ENCODE measurements at places on chromosomes 11 and 22. TPM values are rescaled to one million over a fixed set of nuclear protein-coding genes. Genes with fewer than 3 reads are reported as not detected.

- DNase-seq: no peak
Observed at GRCh38 chr11:16572945-16573344, 165.5 kb upstream of the C11orf58 start.

- no peak for DNase-seq
Observed at GRCh38 chr22:21100149-21101032, 54.6 kb downstream of the LRRC74B start.

DNA sequence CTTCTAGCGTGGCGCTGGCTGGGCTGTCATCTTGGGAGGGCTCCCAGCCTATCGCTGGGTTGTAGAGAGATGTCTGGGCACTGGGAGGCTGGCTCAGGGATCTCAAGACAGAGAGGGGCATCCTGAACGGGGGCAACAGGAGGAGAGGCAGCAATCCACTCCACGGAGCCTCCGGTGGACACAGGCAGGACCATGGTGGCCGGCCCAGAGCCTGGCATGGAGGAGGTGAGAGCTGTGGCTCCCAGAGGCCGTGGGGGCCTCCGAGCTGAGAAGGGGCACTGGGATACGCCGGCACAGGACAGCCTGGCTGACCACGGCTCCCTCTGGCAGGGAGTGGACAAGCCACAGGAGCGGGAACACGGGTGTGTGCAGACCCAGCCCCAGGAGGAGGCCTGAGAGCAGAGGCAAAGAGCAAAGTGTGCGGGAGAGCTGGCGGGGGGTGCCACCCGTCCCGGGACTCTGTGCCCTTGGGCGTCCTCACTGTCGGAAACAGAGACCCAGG is 9.1 kb downstream of the MRGPRF start:
- no peak for DNase-seq

GRCh38 chr22:43996170-43996980 is 27.7 kb upstream of the PARVB start:
- peak; percentile 19 for DNase-seq

GRCh38 chr22:36358533-36359469 is 29.0 kb downstream of the MYH9 start:
- peak; percentile 89 for DNase-seq

DNA sequence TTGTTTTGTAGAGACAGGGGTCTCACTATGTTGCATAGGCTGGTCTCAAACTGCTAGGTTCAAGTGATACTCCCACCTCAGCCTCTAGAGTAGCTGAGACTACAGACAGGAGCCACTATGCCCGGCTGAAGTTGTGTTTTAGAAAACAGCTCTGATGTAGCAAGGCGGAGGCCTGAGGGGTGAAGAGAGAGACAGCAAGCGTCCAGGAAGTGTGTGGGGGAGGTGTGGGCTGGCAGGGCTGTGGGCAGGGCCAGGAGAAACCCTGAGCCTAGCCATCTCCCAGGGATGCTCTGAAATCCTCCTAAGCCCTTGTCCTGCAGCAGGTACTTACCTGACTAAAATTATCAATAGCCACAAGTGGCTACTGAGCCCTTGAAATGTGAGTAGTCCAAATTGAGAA is 16.1 kb upstream of the RPS3 start:
- DNase-seq: no peak

DNA sequence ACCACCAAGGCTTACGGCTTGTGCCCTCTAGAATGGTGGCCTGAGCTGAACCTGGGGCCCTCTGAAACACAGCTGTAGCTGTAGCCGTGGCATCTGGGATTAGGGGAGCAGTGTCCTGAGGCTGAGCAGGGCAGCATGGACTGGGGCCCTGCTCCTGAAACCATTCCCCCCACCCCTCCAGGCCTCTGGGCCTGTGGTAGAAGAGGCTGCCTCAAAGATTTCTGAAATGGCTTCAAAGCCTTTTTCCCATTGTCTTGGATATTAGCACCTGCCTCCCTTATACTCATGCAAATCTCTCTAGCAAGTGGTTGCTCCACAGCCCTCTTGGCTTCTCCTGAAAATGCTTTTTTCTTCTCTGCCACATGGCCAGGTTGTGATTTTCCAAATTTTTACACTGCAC is 106.9 kb downstream of the CTNND1 start:
- no peak for DNase-seq

DNA sequence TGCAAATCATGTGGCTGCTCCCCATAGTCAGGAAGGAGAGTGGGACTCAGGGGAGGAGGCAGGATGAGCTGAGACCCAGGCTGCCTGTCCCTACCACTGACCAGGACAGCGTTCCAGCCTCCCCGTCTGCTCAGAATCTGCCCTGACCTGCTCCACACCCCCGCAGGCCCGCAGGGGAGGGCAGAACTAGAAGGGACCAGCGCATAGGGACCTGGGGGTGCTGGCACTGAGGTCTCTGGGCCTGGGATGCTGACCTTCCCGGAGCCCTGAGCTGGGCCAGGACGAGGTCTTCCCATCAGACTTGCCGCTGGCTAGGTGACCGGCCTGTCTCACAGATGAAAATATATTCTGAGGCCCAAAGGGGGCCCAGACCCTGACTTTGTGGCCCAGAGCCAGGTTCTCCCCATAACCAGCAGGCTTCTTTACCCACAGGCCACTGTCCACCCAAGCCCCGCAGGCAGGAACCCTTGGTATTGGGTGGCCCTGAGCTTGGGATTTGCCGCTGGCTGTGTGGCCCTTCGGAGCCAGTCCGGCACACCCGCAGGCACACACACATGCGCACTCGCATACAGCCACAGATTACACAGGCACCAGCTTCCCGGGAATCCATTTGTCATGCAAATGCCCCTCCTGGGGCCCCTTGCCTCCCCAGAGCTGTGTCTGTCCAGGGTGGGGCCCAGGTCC is 13.8 kb upstream of the PIM3 start:
- no peak for DNase-seq

GRCh38 chr22:35135165-35135564 is 69.2 kb downstream of the ISX start:
- DNase-seq: no peak

DNA sequence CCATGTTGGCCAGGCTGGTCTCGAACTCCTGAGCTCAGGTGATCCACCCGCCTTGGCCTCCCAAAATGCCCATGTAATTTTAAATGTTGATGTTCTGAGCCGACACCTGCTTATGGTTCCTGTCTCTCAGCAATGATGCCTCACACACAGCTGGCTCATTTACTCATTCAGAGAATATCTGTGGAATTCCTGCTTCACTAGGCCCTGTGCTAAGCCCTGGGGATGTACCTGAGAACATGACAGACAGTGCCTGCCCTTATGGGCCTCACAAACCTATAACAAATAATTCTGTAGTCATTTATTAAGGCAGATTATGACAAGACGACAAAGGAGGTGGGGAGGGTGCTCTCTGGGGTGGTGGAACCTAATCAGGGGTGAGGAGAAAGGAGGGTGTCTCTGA is 93.7 kb downstream of the PRR5L start:
- DNase-seq: no peak

DNA sequence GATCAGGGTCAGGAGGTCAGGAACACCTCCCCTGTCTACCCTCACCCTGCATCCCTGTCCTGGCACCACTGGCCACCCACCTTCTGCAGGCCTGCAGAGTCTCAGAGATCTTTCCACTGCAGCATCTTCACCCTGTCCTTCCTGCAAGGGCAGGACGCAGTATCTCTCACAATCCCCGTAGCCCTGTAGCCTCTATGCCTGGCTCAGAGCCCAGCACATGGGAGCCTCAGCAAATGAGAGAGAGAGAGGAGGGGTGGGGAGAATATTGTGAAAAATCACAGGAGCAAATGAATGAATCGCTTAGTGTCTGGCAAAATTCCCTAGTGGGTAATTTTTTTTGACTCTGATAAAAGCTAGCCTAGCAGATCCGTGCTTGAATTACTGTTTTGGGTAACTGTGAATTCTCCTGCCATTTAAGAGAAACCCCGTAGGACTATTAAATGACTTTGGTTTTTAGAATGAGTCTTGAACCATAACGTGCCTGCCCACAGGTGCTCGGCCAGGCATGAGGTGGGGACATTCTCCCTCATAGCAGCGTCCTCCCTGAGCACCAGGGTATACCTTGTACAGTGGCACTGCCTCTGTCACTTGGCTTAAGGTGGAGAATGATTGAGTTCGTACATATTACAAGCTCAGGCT is 91.5 kb downstream of the MORC2 start:
- DNase-seq: no peak

GRCh38 chr11:12794576-12795230 is 120.5 kb downstream of the TEAD1 start:
- no peak for DNase-seq

TSGA10IP gene
- total RNA-seq: not detected

CHRDL2 gene
- not detected for total RNA-seq

CARNS1 gene
- total RNA-seq: 6.0 TPM

OR52I2 gene
- not detected for total RNA-seq
